ENCODE measurements at places on chromosomes 5 and 9. TPM values are rescaled to one million over a fixed set of nuclear protein-coding genes. Genes with fewer than 3 reads are reported as not detected.

DNA sequence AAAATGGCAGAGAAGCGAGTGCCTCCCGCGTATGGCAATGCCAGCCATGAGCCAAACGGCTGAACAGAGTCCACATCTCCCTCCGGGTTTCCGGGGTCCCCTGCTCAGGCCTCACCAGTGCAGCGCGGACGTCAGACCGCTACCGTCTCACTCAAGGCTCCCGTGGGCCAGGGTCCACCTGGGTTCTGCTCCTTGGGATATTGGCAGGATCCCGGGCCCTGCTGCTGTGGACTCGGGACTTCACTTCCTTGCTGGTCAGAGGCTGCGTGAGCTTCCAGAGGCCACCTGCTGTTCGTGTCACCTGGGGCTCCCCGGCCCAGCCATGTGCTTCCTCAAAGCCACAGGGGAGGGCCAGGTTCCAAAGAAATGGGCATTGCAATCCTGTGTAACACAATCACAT is 38.4 kb upstream of the CLPTM1L start:
- no peak for DNase-seq

The EIF4EBP3 gene
- 6.0 TPM for total RNA-seq

The FBP1 gene
- 0.42 TPM for total RNA-seq

GRCh38 chr5:24235946-24236345 is 408.8 kb downstream of the CDH10 start:
- no peak for DNase-seq

- no peak for DNase-seq
Measured at GRCh38 chr9:17795744-17796143, 216.9 kb downstream of the SH3GL2 start.

GRCh38 chr5:169653091-169653490 is 16.0 kb downstream of the DOCK2 start:
- DNase-seq: no peak

DNA sequence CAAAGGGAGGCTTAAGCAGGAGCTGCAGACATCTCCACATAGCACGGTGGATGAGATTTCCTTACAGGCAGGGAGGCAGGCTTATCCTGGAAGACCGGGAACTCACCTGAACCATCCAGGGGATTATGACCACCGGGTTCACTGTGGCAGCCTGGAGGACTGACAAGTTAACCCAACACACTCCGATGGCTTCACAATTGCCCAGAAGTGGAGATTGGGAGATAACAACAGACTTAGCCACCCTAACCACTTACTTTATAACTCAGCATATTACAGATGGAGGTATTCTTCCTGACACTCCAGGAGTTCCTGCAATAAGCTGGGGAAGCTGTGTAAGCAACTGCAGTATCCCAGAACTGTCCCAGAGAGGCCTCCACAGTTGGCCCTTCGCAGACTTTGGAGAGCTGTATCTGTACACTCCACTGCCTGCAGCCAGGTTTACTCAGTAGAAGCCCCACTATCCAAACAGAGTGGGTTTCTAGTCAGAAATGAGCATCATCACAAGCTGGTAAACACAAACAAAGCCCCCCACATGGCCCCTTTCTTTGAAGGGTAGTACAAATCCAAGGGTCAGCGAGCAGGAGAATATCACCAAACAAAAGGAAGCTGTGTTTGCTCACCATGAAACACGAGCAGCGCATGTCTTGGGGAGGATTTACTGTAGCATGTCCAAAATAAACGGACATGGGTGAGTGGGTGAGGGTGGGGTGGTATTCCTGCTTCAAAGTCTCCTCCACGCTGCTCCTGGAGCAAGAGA is 462.2 kb downstream of the RASEF start:
- no peak for DNase-seq

DNA sequence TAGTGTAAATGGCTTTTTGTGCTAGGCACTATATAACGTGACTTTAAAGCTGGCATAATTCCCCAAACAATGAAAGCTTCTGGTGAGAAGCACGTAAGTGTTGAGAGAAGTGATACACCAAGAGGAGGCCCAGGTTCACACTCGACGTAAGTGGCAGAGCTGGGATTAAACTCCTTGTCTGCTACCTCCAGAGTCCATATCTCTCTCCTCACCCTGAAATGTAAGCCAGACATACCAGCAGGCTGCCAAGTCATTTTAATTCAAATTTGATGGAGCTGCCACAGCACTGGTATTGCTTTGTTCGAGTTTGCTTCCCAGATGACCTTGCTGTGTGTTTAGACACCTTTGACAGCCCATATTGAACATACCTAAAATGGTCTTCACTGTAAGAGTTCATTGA is 319.7 kb downstream of the GLIS3 start:
- no peak for DNase-seq

- DNase-seq: no peak
Measured at GRCh38 chr5:20114526-20114925, 126.5 kb upstream of the CDH18 start.

DNA sequence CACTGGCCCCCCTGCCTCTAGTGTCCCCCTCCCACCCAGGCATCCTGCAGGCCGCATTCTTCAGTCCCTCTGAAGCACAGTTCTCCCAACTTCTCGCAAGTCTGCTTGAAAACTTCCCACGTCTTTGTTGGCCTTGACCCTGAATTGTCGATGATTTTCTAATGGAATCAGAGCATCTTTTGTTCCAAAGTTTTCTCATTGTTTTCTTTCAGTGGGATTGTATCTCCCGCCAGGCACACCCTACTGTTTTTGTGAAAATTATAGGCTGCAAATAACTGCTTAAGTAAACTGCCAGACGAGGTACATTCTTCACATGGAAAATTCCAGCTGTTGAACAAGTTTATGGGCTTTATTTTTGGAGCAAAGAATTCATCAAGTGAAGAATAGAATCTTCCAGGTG is 122.6 kb upstream of the SLC25A48 start:
- DNase-seq: no peak

- DNase-seq: no peak
Measured at GRCh38 chr5:80492741-80493140, 4.8 kb downstream of the FAM151B start.

- no peak for DNase-seq
Measured at GRCh38 chr5:160230686-160231527, 1.6 kb downstream of the FABP6 start.

DNA sequence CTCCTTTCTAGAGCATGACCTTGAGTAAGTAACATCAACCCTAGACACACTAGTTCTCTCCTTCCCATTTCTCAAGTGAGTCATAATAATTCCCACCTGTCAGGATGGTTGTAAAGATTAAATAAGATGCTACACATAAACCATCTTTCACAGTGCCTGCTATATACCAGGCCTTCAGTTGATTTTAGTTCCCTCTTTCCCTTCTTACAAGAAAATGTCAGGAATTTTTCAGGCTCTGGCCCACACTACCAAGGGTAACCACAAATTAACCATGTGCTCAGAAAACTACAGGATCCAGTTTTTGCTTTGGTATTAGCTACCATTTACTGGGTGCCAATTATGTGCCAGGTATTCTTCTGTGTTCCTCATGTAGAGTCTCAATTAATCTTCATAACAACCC is 42.7 kb upstream of the RARS1 start:
- no peak for DNase-seq

DNA sequence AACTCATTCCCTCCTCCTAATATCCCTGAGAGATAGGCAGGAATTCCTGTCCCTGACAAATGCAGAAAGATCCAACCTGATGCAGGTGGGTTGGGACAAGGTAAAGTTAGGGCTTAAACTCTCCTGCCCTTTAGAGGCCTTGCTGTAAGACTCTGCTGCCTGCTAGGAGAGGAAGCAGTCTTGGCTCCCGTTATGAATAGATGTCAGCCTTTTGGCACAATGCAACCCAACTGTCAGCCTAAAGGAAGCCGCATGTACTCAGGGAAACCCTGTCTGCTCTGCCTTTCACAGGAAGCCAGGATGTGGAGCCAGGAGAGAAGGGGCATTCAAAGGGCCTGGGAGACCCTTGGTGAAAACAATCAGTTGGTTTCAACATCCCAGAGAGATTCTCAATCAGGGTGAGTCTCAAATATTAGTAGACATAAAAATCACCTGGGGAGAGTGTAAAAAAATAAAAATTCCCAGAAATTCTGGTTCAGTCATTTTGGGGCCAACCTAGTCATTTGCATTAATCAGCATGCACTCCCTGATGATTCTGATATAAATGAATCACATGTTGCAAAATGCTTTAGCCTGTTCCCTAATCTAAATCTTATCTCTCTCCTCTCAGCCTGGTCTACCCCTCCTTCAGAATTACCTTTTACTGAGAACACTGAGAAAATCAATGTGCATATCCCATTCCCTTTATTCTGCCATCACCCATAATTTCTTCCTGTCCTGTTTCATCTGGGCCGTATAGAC is 136.2 kb upstream of the TRIM32 start:
- DNase-seq: no peak

Data from HCT116 (cell line).